ENCODE measurements at places on chromosomes 3 and 15.

- no peak for DNase-seq
These were observed 3.6 kb upstream of the LRCH3 start for GRCh38 chr3:197787412-197787811.

DNA sequence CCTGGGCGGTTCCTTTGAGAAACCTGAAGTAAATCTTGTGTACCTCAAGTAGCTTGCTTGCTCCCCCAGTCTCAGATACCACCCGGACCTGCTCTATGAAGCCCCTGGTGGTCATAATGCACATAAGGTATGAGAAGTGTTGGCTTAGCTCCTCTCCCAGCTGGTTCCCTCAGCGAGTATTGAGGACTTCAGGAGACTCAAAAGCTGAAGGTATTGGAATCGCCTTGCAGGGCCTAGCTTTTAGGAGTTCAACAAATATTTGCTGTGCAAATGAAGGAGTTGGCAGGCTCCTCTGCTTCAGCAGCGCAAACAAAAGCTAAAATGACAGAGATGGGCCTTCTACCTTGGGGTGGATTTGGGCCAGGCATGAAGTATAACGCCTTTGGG, 1.7 kb downstream of the CMTM8 start:
- no peak for DNase-seq

DNA sequence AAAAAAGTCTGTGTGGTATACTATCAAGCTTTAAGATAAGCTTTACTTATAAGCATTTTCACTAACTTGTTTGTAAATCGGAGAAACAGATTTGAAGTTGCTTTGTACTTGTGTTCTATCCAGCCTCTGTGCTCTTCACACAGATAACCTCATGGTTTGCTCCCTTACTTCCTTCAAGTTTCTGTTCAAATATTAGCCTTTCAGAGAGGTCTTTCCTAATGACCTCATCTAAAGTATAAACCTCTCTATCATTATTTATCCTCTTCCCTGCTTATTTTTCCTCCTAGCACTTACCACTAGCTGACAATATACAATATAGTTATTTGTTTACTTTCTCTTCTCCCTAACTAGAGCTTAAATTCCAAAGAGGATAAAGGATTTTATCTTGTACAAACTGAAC, 180.0 kb downstream of the CBLB start:
- no peak for DNase-seq

- no peak for DNase-seq
These were observed 58.2 kb downstream of the RAB7A start for GRCh38 chr3:128784232-128784631.

DNA sequence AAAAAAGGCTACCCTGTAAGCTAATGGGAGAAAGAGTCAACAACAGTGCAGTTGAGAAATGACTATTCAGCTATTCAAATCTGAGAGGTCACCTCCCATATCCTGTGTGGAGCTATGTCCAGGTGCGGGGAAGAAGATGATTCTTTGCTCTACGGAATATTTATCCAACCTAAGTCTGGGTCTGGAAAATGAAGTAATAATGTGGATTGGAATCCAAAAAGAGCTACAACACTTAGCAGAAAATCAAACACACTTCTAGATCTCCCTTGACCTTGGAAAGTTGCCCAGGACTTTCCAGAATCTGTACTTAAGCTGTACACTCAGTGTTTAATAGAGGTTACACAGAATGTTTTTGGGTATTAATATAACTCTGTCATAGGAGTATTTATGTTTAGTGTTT, 251.9 kb downstream of the NAALADL2 start:
- no peak for DNase-seq

Measured in stimulated activated CD8-positive, alpha-beta memory T cell treated with anti-CD3 and anti-CD28 coated beads, Interleukin-15, amount 100 ng/mL, for 48 hours (primary cell).